ENCODE measurements at places on chromosomes 2 and 18.

DNA sequence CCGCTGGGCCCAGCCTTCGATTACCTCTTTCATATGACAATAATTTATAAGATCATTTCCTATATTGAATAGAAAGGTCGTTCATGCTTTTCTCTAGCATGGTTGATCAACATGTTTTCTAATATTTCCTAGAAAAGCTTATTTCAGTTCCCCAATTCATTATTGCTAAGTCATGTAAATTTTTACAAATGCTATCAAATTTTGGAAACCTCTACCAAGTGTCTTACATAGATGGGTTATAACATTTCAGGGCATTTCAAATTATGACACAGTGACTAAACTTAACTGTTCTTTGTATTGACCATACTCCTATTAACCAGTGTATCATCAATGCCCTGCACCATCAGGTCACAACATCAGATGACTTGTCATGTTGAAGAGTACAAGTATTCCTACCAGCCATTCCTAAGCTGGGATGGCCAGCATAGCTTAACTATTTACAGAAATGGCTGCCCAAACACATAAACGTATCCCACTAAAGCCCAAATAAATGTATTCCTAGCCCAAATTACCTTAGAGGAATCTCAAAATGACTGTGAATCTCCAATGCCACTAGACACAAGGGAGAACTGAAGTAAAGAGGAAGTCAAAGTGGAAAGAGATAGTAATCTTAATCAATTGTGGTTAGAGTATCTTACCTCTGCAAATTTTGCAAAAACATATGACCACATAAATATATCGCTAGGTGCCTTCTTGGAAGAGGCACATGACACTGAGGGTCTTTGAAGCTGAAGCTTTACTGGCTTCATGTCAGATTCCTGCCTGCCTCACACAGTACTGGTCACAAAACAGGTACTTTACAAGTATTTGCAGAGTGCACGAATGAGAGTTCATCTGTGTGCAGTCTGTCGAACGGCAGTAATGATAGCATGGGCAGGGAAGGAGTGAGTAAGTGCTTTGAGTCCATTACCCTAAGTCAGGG, 87.3 kb upstream of the TLK1 start:
- DNase-seq = peak; percentile 85

DNA sequence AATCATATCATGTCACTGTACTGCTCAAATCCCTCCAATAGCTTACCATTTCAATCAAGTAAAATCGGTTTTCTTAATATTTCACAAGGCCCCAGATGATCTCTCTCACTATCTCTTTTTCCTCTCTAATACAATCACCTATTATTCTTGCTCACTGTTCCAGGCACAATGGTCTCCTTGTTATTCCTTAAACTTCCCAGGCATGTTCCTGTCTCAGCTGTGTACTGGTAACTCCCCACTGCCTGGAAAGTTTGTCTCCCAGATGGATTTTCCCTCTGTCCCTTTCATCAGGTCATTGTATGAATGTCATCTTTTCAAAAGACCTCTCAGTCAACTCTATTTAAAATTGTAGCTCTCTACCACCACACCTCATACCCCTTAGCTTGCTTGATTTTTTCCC, 30.7 kb upstream of the FANCL start:
- DNase-seq = no peak

DNA sequence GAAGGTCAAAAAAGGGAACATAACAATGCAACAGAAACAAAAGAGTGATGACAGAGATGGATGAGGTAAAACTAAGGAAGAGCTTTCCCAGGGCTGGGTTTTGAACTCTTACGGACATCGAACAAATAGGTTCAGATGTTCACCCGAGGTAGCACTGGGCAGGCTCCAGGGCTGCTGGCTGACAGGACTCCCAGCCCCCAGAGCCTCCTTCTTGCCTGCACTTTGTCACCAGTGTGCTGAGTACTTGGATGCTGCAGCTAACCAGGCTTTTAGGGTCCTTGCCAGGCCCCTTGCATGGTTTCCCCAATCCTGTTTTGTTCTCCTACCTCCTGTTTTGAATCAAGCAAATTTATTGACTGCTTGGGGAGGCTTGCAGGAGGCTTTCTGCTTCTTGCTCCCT, 322.9 kb downstream of the DYSF start:
- no peak for DNase-seq

- DNase-seq = no peak
Measured at GRCh38 chr2:226963528-226963927, 127.7 kb downstream of the RHBDD1 start.

DNA sequence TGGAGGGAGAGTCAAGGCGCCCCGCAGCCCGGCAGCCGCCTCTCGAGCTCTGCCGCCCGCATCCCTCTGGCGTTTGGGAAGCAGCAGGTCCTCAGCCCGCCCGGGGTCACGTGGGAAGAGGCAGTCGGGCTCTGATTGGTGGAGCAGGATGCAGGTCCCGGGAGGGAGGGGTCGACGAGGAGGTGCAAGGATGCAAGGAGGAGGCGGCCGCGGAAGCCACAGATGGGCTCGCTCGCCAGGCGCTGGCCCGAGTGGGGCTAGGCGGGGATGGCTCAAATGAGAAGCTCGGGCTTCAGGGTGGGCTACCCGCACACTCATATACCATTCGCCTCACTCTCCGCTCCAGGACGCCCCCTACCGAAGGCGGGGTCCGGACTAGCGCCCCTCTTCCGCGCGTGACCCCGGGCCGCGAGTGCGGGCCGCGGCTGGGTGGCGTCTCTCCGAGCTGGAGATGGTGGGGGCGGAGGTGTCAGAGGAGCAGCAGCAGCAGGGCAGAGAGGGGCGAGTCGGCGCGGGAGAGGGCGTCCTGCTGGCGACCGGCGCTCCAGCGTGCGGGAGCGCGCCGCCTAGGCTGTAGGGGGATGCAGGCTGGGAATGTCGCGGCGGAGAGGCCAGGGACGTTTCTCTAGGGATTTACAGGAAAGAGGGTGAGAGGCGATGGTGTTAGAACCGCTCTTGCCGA, at the start of gene TMEFF2:
Gene TMEFF2, minus strand, starts transcription at position 68 of the 682 bp plus-strand sequence. CDS start 409 bp downstream, outside the sequence.
- peak; percentile 59 for DNase-seq

- DNase-seq = no peak
Measured at GRCh38 chr2:220154304-220154703, 526.9 kb downstream of the SLC4A3 start.

DNA sequence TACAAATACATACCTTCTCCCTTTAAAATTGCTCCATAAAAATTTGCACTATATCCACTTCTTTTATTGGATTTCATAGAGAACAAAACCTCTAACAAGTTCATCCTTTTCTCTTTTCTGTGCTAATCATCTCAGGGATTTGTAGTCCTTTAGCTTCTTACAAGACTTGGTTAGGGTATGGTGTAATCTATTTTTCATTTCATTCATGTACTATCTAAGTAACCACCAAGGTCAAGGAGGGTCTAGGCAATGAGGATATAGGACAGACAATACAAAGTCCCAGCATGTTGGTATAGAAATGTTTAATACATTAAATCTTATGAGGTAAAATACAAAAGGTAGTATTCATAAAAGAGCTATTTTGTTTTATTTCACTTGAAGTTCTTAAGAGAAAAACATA, 17.5 kb downstream of the C2orf69 start:
- no peak for DNase-seq

DNA sequence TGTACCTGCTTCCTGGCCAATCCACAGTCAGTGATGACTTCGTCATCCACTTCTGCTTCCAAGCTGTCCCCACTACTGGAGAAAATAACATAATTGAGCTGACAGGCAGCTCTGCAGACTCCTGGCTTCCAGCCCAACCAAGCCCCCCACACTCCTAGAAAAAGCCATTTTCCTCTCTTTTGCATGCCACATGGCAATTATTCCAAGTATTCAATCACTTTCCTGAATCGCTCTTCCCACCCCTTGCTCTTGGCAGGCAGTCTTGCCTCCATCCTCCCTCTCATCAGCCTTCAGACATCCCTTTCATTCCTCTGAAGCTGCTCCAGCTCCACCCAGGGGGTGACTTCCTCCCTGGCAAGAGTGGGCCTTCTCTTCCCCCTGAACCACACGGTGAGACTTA, 14.3 kb upstream of the ST8SIA5 start:
- DNase-seq = no peak

DNA sequence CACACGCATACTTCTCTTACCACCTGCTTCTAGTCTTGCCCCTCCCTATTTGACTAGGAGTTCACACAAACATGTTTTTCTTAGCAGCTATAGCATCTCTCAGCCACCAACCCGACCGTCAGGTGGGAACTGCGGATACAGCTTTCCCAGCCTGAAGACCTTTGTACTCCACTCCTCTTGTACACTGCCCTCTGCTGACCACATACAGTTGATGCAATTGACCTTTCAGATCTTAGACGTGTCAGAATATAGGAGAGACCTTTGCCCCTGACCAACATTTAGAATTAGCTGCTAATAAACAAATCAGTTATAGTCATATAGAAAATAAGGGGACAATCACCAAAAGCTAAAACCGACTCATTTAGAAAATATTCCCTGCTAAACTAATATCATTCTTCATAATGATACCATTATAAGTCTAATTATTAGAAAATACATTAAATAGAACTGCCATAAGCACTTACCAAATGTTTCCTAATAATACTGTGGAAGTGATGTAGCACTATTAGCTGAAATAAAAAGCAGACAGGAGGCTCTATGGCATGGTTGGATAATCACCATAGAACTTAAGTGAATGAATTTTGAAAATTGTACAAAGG, 208.4 kb downstream of the RAD51AP2 start:
- peak; percentile 84 for DNase-seq

- DNase-seq = peak; percentile 34
Measured at GRCh38 chr2:37119157-37119556, 34.8 kb downstream of the GPATCH11 start.

DNA sequence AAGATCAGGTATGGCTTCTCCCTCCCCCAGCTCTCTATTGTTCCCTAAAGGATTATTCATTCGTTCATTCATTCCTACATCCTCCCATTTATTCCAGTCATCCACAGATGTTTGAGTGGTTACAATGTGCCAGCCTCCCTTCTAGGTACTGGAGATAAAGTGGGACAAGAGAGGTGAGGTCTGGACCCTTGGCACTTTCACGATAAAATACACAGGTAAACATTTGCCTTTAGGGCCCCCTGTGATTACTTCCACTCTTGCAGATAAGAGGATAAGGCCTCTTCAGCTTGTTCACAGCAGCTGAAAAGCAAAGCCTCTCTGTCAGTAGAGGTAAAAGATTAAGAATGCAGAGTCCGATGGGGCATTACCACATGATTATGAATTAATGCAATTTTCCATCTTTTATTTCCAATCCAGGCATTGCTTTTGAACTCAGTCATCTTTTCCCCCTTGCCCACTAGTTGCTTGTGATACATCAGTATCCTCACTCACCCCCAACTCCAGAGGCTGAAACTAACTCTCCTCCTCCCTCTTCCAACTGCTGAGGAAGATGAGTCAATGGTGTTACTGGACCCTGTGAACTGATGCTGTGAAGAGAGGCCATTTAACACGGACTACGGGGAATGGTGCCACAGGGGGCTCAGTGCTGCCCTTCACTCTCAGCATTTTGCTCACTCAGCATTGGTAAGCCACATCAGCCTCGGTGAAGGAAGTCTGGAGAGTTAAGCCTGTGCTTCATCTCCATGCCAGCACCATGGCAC, 1.1 kb upstream of the DPP4 start:
- DNase-seq = no peak

Data from hematopoietic multipotent progenitor cell treated with erythropoietin and hydrocortisone succinate and interleukin-3 and kit ligand, for 4 days (in vitro differentiated cells).